ENCODE measurements at places on chromosomes 11 and 22. TPM values are rescaled to one million over a fixed set of nuclear protein-coding genes. Genes with fewer than 3 reads are reported as not detected.

Gene PKP3
- total RNA-seq, result 0.06 TPM

Gene IGLL1
- total RNA-seq, result not detected

Gene DAGLA
- 7.5 TPM for total RNA-seq

Gene C11orf65
- not detected for total RNA-seq

Gene APOA4
- total RNA-seq, result not detected

Gene ANO3
- not detected for total RNA-seq
